ENCODE measurements at places on chromosomes 4 and X.

DNA sequence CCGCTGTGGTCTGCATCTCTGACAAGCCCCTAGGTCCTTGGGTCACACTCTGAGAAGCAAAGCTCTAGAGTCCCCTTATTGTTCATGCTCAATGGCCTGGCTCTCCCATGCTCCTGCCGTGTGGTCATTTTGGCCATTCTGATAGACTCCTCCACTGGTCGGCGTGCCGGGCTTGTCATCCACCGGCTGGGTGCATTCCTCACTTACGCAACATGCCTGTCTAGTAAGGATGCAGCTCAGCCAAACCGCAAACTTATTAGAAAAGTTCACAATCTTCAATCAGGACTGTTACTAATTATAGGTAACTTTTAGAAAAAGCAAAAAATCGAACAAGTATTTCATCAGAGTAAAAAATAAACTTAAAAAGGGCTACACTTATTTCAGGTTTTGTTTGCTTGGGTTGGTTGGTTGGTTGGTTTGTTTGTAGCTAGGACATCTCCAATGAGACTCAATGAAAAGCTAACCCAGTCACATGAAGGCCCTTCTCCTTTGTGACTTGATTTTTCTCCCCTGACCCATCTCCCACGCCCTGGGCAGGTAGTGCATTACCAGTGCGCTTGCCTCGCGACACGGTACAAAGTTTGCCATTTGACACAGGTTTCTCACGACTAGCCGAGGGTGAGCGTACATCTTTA is 41.0 kb downstream of the IRF2 start:
- DNase-seq: no peak

DNA sequence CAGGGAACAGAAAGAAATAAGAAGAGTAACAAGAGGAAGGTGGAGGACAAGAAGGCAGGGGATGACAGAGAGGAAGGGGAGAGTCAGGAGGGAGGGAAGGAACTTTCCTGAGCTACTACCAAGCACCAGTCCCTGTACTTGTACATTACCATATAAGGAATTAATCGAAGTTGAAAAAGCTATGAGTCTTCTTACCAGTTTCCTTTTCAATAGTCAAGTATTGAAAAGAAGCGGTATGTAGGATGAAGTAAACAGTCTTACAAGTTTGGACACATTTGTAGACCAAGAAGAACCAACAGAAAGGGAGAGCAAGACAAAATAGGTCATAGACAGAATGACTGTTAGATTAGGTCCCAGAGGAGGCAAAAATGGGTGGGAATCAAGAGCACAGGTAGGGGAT is 629.7 kb upstream of the DIPK2B start:
- DNase-seq: no peak

GRCh38 chr4:123485601-123486000 is 89.0 kb downstream of the SPRY1 start:
- no peak for DNase-seq

DNA sequence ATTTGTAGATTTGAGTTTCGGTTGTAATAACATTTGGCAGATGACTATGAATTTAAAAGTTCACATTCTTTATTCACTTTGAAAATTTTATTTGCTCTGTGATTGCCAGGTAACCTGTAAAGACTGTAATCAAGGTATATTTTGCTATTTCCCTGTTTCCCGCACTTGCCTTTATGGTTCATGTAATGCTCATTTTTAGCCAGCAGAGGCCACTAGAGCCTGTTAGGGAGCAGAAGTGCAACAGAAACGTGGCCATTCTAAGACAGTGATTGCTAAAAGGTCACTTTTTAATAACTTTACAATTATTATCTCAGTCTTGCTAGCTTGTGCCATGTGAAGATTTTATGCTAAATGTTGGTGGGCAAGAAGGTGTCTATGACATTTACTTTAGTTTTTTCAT is 12.4 kb downstream of the YIPF6 start:
- DNase-seq: peak; percentile 0

DNA sequence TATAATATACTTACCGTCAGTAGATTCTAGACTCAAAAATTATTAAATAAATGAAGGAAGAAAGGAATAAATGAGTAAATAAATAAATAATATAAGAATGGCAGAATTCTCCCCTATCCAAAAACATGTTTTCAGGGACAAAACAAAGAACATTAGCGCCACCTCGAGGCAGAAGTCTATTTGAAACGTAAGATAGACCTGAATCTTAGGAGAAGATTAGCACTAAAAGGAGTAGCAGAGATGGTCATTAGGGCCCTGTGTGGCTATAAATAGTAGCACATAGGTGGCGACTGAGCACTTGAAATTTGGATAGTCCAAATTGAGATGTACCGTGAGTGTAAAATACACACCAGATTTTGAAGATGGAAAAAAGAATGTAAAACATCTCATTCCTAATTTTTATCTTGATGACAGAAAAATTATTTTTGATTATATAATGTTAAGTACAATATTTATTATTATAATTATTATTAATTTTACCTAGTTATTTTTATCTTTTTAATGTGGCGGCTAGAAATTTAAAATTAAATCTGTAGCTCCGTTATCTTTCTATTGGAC is 24.3 kb upstream of the SRD5A3 start:
- no peak for DNase-seq
